ENCODE measurements at places on chromosomes 7 and 10. TPM values are rescaled to one million over a fixed set of nuclear protein-coding genes. Genes with fewer than 3 reads are reported as not detected.

ZMIZ2 gene
- total RNA-seq: 6.5 TPM

TMEM213 gene
- total RNA-seq: not detected

LRIT1 gene
- total RNA-seq: not detected

TFR2 gene
- total RNA-seq: 2.4 TPM

- no peak for DNase-seq
Measured at GRCh38 chr7:98324782-98325181, 43.3 kb downstream of the BRI3 start.

DNA sequence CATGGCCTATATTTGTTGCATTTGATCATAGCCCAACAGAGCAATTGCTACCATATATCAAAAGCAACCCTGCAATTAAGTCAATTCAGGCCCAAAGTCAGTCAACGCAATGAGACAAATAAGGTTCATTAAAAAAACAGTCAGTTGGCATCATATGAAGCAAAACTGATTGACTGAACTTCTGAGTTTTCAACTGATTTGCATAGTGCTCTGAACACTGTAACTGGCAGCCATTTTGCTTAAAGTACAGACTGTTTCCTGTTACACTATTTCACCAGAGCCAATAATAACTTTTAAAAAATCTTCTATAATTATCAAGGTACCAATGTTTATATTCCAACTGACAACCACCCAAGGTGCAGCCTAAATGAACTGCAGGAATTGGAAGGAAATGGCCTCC is 68.4 kb upstream of the RAPGEF5 start:
- DNase-seq: no peak

DNA sequence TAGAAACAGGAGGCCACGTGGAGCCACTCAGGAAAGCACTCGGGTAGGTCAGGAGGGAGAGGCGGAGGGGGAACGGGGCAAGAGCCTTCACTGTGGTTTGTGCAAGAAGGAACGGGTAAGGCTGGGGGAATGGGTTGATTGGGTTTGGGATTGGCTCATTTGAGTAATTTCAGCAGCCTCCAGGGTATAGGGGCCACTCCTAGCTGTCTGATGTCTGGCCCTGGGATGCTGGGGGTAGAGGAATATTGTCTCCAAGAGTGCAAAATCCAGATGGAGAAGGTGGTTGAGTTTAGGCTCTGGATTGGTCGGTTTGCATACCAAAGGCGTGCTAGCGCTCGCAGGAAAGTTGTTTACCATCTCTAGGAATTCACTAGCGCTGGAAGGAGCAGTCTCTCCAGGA is 47.2 kb downstream of the MYL10 start:
- DNase-seq: no peak

DNA sequence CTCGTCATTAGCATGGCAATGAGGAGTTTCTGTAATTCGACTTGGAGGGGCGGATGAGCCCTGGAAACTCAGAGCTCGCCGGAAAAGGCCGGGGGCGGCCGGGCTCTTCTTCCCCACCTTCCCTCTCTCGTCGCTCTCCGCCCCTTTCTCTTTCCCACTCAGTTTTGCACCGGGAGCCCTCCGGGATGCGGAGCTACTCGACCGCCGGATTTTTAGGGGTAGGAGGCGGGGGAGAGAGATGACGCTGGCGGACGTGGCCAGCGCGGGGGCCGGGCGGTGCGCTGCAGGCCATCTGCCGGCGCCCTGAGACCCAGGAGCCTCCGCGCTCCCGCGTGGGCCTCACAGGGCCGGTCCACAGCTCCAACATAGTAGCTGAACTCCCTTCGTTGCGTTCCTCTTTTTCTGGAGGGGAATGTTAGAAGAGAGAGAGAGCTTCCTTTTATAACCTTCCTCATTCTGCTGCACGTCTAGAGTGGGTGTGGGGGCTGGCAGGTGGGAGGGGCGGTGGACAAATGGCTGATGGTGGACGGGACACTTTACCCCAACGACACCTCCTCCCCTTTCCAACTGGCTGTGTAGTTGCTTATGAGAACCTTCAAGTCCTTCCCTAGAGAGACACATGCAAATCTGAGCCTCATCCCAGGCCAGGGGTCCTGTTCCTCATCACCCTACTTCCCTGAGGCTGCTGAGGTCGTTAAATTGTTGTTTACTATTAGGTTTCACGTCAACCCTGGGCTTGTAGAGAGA is 1.1 kb upstream of the HOXA1 start:
- peak; percentile 71 for DNase-seq

DNA sequence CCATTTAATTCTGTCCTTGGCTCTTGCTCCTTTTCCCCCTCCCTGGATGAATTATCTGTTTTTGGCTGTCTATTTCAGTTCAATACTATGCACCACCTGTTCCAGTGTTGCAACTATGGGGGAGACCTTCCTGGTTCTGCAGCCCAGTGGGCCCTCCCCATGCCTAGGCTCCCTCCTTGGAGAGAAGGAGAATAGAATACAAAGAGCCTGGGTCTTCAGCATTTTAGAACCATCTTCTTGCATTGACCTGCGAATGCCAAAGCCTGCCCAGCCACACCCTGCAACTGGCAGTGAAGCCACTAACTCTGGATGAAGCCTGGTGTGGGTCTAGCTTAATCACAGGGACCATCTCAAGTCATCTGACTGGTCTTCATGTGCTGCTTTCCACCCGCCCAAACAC is 207.1 kb downstream of the HERPUD2 start:
- no peak for DNase-seq

- no peak for DNase-seq
Measured at GRCh38 chr10:49388161-49388560, 7.7 kb downstream of the DRGX start.

GRCh38 chr7:127848241-127848640 is 183.0 kb downstream of the LRRC4 start:
- no peak for DNase-seq

GRCh38 chr10:1102831-1103230 is 46.6 kb downstream of the WDR37 start:
- no peak for DNase-seq

- DNase-seq: no peak
Measured at GRCh38 chr10:3687510-3688081, 97.4 kb downstream of the KLF6 start.

DNA sequence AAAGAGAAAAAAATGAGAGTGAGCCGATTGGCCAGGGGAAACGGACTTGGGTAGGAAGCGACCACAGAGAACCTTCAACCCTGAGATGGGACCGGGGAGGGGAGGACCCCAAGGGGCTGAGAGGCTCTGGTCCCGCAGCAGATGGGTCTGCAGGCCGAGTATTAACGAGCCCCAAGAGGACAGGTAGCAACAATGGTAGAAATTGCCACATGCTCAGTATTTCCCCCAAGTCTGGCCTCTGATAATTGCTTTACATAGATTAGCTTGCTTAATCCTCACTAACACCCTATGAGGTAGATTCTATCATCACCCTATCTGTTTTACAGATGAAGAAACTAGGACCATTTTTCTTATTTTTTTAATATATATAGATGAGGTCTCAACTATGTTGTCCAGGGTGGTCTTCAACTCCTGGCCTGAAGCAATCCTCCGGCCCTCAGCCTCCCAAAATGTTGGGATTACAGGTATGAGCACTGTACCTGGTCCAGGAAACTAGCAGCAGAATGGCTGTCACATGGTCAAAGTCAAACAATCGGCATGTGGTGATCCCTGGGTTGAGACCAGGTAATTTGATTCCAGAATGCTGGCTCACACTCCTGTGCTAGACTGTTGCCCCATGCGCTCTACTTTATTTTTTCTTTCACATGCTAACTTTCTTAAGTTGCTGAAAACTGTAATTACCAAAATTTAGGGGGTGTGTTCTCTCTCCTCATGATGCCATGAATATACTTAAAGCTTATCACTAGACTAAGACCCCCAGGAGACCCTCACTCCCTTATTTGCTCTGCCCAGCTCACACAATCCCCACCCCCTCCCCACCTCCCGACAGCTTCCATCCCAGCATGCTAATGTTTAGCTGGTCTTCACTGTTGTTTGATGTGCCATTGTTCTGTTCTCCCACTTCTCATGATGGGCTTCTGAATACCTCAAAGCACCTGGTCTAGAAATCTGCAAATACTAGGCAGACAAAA is 67.9 kb upstream of the AFAP1L2 start:
- DNase-seq: no peak

DNA sequence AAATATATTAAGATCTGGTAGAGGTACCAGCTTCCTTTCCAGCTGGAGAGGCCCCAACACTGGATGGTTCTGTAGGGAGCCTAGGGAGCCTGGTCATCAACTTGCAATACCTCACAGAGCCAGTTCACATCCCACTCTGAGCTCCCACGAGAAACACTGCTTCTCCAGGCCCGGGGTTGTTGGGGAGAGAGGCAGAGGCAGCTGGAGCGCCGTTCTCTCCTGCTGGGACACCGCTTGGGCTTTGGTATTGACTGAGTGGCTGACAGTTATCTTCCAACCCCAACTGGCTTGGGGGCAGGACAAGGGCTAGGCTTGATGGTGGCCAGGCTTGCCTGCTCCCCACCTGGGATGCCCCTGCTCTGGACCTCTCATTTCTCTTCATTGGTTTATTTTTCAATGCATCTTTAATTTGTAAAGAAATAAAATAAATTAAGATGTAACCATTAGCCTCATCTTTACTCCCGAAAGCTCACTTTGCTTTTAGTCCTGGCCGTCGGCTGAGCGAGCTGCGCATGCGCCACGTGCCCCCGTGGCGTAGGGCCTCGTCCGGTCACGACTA is 10.0 kb upstream of the CHCHD1 start:
- peak; percentile 84 for DNase-seq

DNA sequence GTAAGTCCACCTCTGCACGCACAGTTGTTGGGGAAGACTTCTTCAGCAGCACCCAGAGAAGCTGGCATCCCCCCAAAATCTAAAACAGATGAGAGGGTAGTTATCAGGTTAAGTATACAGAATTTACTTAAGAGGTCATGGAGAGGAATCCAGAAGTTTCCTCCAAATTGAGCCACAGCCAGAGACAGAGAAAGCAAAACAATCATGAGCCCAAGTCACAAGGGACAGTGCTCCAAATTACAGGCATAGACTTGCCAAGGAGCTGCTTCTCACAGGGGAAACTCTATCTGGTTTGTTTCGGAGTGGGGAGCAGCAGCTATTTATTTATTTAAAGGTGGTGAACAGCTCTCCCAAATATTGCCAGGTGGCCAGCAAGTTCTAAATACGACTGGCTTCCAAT is 308.4 kb downstream of the SKIDA1 start:
- DNase-seq: no peak
